ENCODE measurements at places on chromosomes 12 and 14. TPM values are rescaled to one million over a fixed set of nuclear protein-coding genes. Genes with fewer than 3 reads are reported as not detected.
A peak's percentile ranks its signal among the peaks of the same experiment; 100 is the strongest.

DNA sequence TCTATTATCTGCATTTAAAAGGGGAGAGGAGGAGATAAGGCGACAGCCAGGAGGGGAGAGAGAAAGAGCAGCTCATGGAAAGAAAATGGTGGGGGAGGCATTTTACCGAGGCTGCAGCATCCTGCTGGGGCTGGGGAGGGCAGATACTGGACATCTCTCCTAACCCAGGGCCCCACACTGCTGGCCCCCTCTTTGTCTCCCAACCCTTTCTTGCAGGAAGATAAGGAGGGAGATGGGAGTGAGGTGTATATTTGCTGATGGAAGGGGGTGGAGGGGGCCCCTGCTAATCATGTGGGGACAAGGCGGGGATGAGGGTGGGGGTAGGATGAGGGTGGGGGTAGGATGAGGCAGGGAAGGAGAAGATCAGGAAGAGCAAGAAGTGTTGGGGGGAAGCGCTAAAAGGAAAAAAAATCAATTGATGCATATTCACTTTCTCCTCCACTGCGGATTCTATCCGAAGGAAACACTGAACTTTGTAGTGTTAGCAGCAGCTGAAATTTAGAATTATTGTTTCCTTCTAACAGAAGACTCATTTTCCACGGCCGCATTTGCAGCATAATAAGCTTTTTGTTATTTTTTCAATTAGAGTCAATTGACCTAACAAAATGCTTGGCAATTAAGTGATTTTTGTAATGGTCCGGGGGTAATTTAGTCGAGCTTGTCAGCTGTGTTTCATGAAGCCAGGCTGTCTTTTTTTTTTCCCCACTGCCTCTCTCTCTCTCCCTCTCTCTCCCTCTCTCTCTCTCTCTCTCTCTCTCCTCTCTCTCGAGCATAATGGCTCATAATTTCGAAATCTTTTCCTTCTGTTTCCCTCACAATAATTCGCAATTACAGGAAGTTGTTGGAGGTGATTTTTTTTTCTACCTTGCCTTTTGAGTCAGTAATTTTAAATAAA lies 1134.6 kb downstream of the BCL11B start:
- DNase-seq = no peak

GRCh38 chr12:6278439-6279255 lies 31.8 kb upstream of the PLEKHG6 start:
- DNase-seq = peak; percentile 85

DNA sequence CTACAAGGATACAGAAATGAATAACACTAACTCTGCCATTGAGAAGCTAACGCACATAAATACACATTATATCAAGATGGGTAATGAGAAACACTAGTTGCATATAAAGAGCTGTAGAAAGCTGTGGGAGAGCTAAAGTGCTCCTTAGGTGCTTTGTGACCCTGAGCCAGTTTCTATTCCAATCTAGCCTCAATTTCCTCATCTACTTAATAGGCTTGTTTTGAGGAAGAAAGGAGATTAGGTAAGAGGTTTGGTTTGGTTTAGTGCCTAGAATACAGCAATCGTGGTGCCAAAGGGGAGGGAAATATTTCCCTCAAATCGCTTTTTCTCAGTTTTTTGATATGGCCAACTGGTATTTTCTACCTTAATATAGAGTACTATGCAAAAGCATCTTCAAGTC lies 994 bp downstream of the SRP54 start:
- DNase-seq = no peak

CATSPERB gene
- not detected for total RNA-seq

- no peak for DNase-seq
These were observed 16.7 kb downstream of the FNTB start for GRCh38 chr14:65003394-65003793.

NANOG gene
- total RNA-seq = not detected

DNA sequence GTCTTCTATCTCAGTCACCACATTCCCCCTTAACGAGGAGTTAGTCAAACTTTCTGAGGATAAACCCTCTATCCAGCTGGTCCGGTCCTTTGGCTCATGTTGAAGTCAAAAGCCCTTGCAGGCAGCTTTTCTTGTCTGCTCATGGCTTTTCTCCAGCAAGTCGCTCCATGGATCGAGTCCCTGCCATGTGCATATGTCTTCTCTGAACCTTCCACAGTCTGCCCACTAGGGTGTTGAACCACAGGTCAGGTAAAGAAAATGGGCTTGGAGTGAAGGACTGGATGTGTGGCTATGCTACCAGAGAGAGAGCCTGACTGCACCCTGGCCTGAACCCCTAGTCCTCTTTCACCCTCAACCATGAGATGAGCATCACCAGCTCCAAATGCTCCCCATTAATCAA lies 22.8 kb downstream of the C14orf132 start:
- no peak for DNase-seq

KRT77 gene
- not detected for total RNA-seq

STAT6 gene
- 98.6 TPM for total RNA-seq

PTGER2 gene
- 4.9 TPM for total RNA-seq

VRTN gene
- total RNA-seq = 0.03 TPM

LHX5 gene
- total RNA-seq = not detected

- no peak for DNase-seq
These were observed 78.3 kb downstream of the LGMN start for GRCh38 chr14:92670160-92670559.

TAS2R43 gene
- total RNA-seq = not detected

DPF3 gene
- not detected for total RNA-seq

- no peak for DNase-seq
These were observed 80.7 kb upstream of the NUDT4 start for GRCh38 chr12:93297032-93297431.

LUM gene
- total RNA-seq = not detected

- DNase-seq = no peak
These were observed 33.5 kb downstream of the KIF26A start for GRCh38 chr14:104171895-104172294.

MAP1LC3B2 gene
- total RNA-seq = 2.7 TPM

DNA sequence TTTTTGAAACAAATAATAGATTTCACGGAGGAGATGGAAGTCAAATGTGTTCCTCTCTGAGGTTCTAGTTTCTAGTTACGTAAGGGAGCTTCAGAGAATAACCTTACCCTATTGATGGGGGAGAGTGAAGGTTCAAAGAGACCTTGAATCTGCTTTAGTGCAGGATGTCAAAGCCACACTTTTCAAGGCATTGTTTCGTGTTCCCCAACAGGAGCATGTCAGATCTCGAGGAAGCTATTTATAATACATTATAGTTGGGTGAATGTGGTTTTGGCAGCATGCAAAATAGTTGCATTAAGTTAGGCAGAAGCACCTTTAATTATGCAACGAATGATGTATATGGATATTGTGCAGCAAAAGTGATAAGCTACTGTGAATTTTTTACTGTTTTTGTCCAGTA lies 614.9 kb downstream of the SLC16A7 start:
- DNase-seq = no peak

LBHD2 gene
- total RNA-seq = 7.5 TPM

DNA sequence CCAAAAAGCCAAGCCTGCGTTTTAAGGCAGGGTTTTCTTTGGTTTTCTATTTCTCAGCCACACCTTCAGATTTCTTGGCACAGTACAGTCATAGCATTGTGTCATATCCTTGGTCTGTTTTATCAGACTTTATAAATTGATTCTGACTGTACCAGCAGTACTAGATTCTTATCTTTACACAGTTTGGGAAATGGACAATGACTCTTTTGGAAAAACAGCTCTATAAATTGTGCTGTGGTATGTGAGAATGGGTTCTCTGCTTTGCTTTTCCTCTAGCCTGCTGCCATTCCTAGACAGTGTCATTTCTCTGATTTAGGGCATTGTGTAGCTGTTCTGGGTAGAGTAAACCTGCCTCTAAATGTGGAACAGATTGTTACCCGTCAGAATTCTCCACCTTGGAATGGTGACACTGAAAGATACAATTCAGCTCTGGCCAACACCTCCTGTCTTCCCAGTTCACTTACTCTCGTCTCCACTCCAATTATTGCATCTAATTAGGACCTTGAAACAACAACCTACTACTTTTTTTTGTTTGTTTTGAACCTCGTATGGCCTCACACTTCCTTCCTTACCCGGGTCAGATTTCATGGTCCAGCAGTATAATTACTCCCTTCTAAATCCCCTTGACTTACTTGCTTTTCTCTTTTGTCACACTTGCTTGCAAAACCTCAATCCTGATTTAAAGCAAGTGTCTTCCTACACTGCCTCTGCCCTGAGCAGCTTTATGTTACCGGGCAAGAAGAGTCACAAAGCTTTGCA lies 226.3 kb downstream of the ERC1 start:
- peak; percentile 69 for DNase-seq

GRCh38 chr12:107948391-107948945 lies 174.0 kb downstream of the ASCL4 start:
- no peak for DNase-seq

GRCh38 chr12:2139651-2140050 lies 86.9 kb downstream of the CACNA1C start:
- DNase-seq = no peak

MGAT2 gene
- total RNA-seq = 55.4 TPM

GRCh38 chr12:75705749-75706711 lies 194.6 kb upstream of the KRR1 start:
- peak; percentile 91 for DNase-seq

DNA sequence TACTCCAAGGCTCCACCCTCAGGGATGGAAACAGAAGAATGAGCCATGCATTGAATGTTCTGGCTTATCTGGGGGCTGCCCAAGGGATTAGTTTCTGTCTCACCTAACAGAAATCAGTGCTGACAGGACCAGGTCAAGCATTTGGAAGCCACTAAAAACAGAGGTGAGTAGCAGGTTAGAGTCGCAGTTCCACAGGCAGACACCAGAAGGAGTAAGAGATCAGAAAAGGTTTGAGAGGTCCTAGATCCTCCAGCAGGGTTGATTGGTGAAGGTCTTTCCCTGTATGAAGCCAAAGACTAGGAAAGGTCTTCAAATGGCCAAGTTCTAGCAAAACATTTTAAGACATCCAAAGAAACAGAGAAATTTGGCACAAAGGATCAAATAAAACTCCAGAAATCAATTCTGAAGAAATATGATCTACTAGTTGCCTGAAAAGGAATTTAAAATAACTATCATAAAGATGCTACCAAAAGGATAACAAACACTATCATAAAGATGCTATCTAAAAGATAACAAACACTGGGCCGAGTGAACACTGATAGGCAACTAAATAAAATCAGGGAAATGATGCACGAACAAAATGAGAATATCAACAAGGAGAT lies 19.5 kb upstream of the TTC9 start:
- peak; percentile 41 for DNase-seq

- no peak for DNase-seq
These were observed 397.3 kb downstream of the ZFP36L1 start for GRCh38 chr14:68395604-68396003.

GRCh38 chr14:37559386-37559785 lies 35.7 kb downstream of the FOXA1 start:
- no peak for DNase-seq

DNA sequence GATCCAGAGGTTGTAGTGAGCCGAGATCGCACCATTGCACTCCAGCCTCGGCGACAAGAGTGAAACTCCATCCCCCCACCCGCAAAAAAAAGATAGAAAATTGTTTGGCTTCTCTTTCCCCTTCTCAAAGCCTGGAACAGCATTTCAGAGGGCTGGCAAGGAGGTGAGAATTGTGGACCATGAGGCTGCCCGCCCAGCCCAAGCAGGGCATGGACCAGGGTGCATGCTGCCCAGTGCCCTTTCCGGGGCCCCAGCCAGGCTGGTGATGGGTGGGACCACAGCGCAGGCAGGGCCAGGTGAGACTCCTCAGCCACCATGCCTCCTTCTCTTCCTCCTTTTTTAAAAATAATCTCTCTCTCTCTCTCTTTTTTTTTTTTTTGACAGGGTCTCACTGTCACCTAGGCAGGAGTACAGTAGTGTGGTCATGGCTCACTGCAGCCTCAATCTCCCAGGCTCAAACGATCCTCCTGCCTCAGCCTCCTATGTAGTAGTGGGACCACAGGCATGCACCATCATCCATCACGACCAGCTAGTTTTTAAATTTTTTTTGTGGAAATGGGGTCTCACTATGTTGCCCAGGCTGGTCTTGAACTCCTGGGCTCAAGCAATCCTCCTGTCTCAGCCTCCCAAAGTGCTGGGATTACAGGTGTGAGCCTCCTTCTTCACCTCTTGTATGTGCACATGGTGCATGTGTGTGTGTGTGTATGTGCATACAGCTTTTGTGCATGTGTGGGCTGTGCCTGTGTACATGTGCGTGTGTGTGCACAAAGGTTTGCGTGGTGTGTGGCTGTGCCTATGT lies 22.2 kb downstream of the SYNDIG1L start:
- DNase-seq = no peak

DNA sequence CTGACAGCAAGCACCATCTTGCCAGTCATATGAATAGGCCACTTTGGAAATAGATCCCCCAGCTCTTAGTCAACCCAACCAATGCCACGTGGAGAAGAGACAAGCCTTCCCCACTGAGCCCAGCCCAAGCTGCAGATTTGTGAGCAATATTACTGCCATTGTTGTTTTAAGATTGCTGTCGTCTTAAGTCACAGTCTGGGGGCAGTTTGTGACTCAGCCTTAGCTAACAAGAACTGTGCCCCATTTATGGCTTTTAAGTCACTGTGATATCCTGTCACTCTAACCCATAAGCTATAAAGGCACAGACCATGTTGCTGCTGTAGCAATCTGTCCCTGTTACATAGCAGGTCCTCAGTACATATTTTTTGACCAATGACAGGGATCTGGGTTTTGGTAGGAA lies 464.2 kb downstream of the MED13L start:
- DNase-seq = no peak

GRCh38 chr12:47783024-47783755 lies 10.2 kb downstream of the SLC48A1 start:
- DNase-seq = no peak

DNA sequence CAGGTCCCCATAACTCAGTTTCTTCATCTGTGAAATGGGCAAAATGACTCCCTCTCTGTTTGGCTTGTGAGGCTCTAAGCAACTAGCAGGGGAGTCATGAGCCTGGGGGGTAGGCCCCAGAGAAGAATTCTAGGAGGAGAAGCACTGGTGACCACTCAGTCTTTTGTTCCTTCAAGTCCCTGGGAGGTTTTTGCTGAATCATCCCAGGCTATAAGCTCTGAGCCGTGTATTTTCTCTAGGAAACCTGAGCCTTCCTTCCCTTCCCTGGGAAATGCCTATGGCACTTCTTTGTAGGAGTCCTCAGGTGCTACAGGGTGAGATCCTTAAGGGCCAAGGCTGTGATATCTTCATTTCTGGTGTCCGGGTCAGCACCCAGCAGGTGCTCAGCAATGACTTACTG lies 4.5 kb downstream of the RPH3A start:
- peak; percentile 52 for DNase-seq

DNA sequence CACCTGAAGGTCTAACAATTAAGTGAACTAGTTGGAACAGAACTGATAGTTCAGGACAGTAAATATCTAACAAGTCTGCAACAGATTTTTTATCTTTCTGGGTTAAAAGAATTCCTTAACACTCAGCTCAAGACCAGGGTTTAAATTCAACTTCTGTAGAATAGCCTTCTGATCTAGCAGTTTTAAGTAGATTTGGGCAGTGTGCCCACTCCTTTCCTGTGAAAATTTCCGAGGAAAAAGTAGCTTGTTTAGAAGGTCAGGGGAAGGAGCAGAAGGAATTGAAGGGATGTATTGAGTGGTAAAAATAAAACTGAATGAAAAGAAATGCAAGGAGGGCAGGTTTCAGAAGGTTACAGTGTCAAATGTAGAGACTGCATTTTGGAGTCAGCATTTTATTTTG lies 45.8 kb downstream of the ATL1 start:
- no peak for DNase-seq

GRCh38 chr14:59803052-59803540 lies 67.5 kb downstream of the RTN1 start:
- no peak for DNase-seq

Measured in Caki2 (cell line).